Activated T-cell treated with anti-CD3 and anti-CD28 coated beads, Interleukin-2, amount 50 U/mL, for 72 hours (primary cell): ENCODE measurements at places on chromosomes 16 and 17.

- peak; percentile 88 for DNase-seq
These were observed 55.2 kb downstream of the ARSG start for GRCh38 chr17:68346448-68346847.

- DNase-seq: no peak
These were observed 770.8 kb upstream of the SOX9 start for GRCh38 chr17:71349908-71350600.

- no peak for DNase-seq
These were observed 224.9 kb downstream of the PRKCA start for GRCh38 chr17:66527335-66527734.

GRCh38 chr16:85173981-85174751, 61.9 kb upstream of the CIBAR2 start:
- DNase-seq: no peak

- no peak for DNase-seq
These were observed 112.4 kb downstream of the FTO start for GRCh38 chr16:53816211-53816836.

DNA sequence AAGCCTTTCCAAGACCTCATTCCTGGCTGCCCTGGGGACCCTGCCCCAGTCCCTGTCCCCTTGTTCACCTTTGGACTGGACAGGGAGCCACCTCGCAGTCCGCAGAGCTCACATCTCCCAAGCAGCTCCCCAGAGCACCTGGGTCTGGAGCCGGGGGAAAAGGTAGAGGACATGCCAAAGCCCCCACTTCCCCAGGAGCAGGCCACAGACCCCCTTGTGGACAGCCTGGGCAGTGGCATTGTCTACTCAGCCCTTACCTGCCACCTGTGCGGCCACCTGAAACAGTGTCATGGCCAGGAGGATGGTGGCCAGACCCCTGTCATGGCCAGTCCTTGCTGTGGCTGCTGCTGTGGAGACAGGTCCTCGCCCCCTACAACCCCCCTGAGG, 38.7 kb upstream of the IL21R start:
- DNase-seq: no peak

- no peak for DNase-seq
These were observed 22.1 kb downstream of the CEP112 start for GRCh38 chr17:66169839-66170238.

GRCh38 chr17:35235289-35235688, 7.6 kb upstream of the SLFN5 start:
- DNase-seq: no peak

GRCh38 chr16:12833926-12834325, 30.2 kb upstream of the CPPED1 start:
- no peak for DNase-seq
